ENCODE measurements at places on chromosomes 4 and X.

DNA sequence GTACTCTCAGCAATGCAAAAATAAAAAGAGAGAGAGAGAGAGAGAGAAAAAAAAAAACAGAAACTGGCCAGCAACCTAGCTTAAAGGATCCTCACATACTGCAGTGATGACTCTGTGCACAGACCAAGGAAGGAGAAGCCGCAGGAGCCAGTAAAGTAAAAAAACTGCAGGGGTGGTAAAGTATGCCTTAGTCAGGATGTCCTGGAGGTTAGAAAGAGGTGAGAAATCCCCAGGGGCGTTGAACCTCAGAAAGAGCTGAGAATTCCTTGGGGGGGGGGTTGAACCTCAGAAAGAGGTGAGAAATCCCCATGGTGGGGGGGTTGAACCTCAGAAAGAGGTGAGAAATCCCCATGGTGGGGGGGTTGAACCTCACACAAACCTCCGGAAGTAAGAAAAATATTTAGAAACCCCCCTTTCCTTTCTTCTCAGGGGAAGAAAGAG is 48.0 kb downstream of the MAGEA9 start:
- DNase-seq = peak; percentile 41

GRCh38 chrX:38848671-38849455 is 47.6 kb downstream of the MID1IP1 start:
- no peak for DNase-seq

DNA sequence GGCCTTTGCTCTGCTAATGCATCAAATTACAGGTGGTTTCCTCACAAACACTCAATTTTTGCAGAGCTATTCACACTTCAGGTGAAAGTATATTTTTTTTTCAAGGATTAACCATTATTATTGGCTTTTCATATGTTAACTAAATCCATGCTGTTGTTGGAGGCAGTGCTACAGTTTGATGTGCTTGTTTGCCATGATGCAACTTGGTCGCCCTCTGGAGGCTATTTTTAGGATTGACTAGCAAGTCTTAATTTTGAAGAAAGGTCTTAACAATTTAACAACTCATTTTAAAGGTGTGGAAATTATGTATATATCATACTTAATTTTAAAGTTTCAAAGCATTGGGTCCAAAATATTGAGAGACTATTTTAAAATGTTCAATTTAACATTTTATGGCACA is 168.8 kb upstream of the FAM47A start:
- peak; percentile 29 for DNase-seq

- no peak for DNase-seq
Observed at GRCh38 chr4:24915121-24915922, 2.5 kb upstream of the CCDC149 start.

DNA sequence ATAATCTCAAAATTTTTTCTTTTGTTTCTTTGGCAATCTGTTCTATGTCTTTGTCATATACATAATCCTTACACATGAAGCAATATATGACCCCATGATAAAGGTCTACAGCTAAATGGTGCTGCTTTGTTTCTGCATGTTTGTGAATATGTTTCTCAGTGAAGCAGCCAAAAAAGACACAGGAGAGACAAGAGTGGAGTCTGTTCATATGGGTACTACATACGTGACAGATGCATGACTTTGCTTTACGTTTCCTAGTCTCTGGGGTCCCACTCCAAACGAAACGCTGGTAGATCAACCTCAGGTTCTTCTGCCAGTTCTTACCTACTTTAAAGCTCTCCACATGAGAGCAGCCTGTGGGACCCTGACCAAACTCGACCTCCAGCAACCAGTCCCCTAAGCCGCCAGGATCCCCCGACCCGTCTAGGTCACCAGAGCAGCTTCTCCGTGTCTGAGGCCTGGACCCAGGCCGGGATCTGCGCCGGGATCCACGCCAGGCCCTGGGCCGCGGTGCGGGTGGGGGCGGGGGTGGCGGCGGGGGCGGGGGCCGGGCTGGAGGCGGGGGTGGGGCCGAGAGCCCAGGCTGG is 1.5 kb downstream of the USP51 start:
- no peak for DNase-seq

- no peak for DNase-seq
Observed at GRCh38 chr4:30116401-30116800, 603.8 kb upstream of the PCDH7 start.

DNA sequence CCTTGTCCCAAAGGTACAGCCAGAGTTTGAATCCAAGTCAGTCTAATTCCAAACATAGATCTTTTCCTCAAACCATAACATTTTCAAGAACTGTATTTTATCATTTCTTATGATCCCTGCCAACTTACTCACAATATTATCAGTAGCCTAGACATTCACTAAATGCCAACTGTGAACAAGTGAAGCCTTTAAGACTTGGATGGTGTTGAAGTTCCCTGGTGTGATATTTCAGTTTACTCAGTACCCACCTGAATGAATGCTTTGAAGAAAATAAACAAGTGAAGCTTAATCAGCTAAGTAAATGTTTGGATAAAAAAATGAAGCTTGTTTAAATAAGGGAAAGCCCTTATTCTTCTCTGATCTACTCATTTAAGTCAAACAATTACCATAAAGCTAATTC is 1028.3 kb downstream of the DMD start:
- no peak for DNase-seq

DNA sequence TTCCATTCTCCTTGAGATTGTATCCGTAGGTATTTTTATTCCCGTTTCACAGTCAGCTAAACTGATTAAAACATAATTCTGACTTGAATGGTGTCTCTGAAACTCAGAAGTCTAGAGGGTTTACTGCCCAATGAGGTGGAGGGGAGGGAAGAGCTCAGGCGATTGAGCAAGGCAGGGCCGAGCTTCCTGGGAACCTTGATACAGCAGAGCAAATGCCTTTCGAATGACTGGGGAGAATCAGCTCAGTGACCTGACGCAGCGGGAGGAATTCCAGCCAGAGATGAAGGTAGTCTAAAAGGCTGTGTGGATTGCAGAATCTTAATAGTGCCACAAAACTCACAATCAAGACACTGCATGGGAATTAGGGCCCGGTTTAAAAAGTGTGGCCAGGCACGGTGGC is 233.6 kb downstream of the EVC2 start:
- no peak for DNase-seq

DNA sequence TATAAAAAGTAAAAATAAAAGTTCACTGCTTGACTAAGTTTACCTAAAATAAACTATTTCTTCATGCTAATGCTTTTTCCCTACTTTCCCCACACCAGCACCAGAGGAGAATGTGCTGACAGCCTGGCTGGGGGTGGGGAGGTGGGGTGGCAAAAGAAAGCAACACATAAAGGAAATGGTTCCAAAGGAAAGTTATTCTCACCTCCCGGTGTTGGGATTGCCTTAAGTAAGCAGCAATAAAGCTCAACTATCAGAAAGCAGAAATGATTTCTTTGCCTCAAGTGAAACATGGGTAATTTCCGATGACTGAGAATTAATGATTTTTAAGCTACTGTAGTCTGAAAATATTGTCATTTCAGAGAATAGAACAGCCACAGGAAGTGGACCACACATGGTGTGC is 84.5 kb upstream of the DKK2 start:
- no peak for DNase-seq

DNA sequence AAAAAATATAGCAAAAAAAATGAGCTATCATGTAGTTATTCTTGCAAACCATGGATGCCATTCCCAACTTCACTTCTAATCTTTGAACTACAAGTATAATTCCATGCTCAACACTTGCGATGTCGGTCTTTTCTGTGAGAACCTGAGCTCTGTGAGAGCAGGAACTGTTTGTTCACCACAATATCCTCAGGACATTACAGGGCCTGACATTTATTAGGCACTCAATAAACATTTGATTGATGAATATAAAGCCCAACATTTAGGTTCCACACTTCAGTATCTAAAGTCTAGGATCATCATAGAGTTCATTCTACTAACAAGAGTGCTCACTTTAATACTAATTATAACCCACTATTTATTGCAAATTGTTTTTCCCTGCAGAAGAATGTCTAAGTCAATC is 211.6 kb upstream of the FAM241A start:
- no peak for DNase-seq

DNA sequence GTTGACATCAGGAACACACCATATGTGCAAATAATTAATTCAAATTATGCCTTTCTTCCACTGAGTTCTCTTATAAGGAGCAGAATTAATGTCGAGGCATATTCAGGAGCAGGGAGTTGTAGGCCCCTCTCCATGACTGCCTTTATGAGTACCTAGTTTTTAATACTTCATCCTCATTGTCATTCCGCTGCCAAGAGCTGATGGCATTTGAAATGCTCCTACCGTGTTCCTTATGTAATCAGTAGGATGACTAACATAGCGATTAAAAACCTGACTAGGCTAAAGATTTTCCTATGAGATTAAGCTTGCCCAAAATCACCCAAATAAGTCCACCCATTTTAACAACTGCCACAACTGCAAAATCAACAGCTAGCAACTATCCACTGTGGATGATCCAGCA is 220.6 kb downstream of the DHX15 start:
- no peak for DNase-seq

DNA sequence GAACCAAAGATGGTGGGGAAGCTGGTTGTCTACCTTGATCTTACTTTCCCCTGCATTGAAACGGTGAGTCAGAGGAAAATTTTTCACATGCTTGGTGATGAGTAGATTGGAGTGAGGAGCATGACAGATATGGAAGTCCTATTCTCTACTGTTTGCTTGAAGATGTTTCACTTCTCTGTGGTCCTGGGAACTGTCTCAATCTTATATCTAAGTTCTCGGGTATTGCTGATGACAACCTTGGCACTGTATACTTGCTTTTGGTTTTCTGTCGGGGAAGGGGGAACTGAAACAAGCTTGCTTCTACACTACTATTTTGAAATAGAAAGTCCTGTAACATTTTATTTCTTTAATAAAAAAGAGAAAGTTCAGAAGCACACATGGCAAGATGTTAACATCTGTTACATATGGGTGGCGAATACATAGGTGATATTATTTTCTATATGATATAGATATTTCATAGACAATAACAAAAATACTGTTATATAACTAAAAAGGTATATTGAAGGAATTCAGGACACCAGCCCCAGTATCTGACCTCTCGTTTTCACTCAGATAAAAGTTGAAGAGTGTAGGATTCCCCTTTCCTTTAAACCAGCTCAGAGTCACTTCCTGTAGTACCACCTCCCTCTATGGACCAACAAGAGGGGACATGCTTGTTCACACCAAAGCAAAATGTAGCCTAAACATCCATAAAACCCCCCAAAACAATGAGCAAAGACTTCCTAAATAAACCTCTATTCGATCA is 88.8 kb downstream of the FMR1NB start:
- no peak for DNase-seq
